Mammary epithelial cell (primary cell): ENCODE measurements at places on chromosomes 1 and 21. TPM values are rescaled to one million over a fixed set of nuclear protein-coding genes. Genes with fewer than 3 reads are reported as not detected.

The IRF6 gene
- 323 and 422 TPM in 2 replicates for total RNA-seq

The ADORA3 gene
- not detected in 2 replicates for total RNA-seq

The PLA2G4A gene
- 7.3 TPM for total RNA-seq

The KRTAP15-1 gene
- not detected for total RNA-seq

The ORC1 gene
- 0.83 and 8.8 TPM in 2 replicates for total RNA-seq

The DPT gene
- not detected in 2 replicates for total RNA-seq

The NTNG1 gene
- 6.1 and 8.5 TPM in 2 replicates for total RNA-seq

The INAVA gene
- 26.5 TPM for total RNA-seq

The DAB1 gene
- not detected in 2 replicates for total RNA-seq

The TINAGL1 gene
- 840 TPM for total RNA-seq

The FLG2 gene
- not detected in 2 replicates for total RNA-seq

The BRINP2 gene
- total RNA-seq, result not detected

The C4BPB gene
- not detected for total RNA-seq

The EFCAB7 gene
- total RNA-seq, result 4.6 and 8.0 TPM in 2 replicates
